ENCODE measurements at places on chromosomes 12 and 14. TPM values are rescaled to one million over a fixed set of nuclear protein-coding genes. Genes with fewer than 3 reads are reported as not detected.

ITGA7 gene
- 108 TPM for total RNA-seq

KRT6C gene
- total RNA-seq = not detected

OR2AP1 gene
- total RNA-seq = not detected

MVK gene
- 17.7 TPM for total RNA-seq

ZFYVE1 gene
- total RNA-seq = 25.8 TPM

PPP2R5C gene
- 198 TPM for total RNA-seq

ASPG gene
- total RNA-seq = 1.8 TPM

PTPRQ gene
- total RNA-seq = 1.9 TPM

PLEKHD1 gene
- total RNA-seq = 2.8 TPM

PKP2 gene
- 6.4 TPM for total RNA-seq
